Globus pallidus (tissue), 1 donor: ENCODE measurements at places on chromosomes 1 and 21.
A peak's percentile ranks its signal among the peaks of the same experiment; 100 is the strongest.

DNA sequence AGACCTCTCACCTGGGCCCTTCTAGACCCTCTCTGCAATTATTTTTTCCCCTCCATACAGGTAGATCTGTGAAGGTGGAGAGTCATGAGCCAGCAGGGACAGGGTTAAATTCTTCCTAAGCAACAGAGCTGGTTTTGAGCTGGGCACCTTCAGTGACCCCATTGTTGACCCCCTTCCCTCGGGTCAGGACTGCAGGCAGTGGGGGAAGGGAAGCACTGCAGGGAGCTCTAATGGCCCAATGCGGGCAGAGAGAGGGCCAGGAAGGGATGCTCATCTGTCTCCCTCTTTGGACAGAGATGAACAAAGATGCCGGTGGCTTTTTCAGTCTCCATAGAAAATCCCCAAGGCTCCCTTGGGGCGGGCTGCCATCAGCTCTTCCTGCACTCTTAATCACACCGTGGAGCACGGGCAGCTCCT lies 21.4 kb downstream of the SOX13 start:
- no peak for DNase-seq

DNA sequence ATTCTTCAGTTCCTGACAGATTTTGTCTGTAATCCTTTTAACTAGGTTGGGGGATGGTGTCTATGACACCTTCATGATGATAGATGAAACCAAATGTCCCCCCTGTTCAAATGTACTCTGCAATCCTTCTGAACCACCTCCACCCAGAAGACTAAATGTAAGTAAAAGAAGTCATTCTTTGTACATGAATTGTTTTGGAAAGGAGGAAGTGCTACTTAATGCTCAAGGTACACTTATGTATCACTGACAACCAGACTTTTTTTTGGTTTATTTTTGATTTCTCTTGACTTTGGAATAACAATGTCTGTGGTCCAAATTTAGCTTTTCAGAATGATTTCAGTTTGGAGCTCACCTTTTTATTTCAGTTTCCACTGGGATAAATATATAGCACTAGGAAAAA lies 2.3 kb downstream of the DYRK3 start:
- no peak for DNase-seq

- DNase-seq = no peak
These were observed 5.8 kb downstream of the PCNX2 start for GRCh38 chr1:233289676-233290075.

GRCh38 chr1:155695072-155695471 lies 6.2 kb downstream of the DAP3 start:
- no peak for DNase-seq

DNA sequence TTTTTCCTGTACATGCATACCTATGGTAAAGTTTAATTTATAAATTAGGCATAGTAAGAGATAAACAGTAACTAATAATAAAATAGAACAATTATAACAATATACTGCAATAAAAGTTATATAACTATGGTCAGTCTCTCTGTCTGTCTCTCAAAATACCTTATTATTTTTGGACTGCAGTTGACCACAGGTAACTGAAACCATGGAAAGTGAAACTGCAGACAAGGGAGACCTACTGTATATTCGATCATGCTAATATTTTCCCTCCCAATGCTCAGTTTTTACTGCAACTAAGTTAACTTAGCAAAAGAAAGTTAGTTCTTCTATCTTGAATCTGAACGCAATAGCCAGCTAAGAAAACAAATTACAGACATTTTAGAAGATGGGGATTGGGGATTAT lies 12.3 kb upstream of the DHX9 start:
- no peak for DNase-seq

- DNase-seq = no peak
These were observed 69.2 kb downstream of the LMX1A start for GRCh38 chr1:165287329-165287728.

DNA sequence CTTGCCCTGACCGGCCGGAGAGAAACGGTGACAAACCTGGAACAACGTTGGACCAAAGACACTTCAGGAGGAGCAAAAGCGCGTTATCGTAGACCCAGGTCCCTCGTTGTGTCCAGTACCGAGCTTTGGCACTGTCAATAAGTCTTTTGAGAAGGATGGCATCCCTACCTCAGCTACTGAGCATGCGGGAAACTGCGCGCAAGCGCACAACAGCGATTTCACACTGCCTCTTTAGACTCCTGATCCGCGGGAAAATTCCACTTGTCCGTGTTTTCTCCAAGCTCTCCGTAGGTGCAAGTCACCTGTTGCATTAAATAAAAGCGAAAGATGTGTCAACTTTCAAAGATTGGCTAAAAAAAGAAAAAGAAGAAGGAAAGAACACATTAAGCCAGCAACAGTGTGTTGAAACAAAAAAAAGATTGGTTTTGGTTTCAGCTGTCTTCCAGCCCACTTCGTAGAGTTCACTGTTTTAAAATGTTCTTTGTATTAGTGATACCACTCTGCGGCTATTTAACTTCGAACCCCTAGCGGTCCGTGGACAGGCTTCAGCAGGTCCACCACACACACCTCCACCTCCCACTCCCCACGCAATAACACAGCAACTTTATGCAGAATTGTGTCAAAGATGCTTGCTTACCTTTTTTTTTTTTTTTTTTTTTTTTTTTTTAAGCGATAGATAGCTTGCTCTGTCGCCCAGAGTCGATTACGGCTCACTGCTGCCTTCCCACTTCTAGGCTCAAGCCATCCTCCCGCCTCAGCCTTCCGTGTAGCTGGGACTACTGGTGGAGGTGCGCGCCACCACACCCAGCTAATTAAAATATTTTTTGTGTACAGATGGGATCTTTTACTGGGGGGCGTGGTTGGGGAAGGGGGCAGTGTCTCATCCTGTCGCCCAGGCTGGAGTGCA lies at the start of gene BPNT1:
Gene BPNT1 (minus strand): TSS at position 139 of the 907 bp plus-strand sequence. CDS start 9,942 bp downstream, outside the sequence.
- peak; percentile 94 for DNase-seq

DNA sequence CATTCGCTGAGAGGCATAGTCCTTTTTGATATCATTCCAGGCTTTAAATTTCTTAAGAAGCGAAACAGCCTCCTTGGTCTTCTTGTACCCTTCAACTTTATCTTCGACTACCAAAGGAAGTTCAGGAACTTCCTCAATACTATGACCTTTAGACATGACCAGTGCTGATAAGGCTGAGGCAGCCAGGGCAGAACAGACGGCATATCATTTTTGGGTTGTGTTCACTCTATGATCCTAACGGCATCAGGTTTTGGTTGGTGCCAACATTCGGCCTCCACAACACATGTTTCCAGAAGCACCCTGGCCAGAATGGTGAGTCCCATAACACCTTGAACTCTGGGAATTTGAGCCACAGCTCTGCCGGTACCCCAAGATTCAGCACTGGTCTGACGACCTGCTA lies 31.4 kb upstream of the MYOC start:
- no peak for DNase-seq
